ENCODE measurements at places on chromosomes 6 and 20. TPM values are rescaled to one million over a fixed set of nuclear protein-coding genes. Genes with fewer than 3 reads are reported as not detected.
A peak's percentile ranks its signal among the peaks of the same experiment; 100 is the strongest.

The COL20A1 gene
- total RNA-seq, result 12.0 TPM

The SLC17A1 gene
- not detected for total RNA-seq

The TRMT6 gene
- total RNA-seq, result 9.5 TPM

The CST4 gene
- total RNA-seq, result not detected

The PAX1 gene
- not detected for total RNA-seq

The ZNF311 gene
- not detected for total RNA-seq

The LGSN gene
- not detected for total RNA-seq

GRCh38 chr6:45116714-45117410 is 211.3 kb upstream of the RUNX2 start:
- DNase-seq, result no peak

- peak; percentile 76 for DNase-seq
Measured at GRCh38 chr20:19757487-19758132, 448 bp upstream of the RIN2 start.

GRCh38 chr20:57573894-57574293 is 13.0 kb downstream of the PCK1 start:
- DNase-seq, result no peak

DNA sequence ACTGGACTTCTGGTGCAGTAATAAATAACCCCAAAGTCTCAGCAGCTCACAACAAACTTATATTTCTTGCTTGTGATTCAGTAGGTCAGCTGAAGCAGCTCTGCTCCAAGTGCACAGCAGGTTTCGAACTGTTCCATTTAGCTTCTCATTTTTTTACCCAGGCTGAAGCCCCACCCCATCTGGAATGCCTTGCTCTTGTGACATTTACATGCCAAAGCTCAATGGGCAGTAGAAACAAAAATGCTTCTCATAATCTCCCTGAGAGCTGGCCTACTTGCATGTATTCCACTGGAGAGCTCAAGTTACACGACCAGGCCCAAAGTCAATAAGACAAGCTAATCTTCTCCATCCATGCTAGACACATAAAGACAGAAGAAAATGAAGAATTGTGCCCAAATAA is 165.2 kb downstream of the HAO1 start:
- DNase-seq, result no peak

DNA sequence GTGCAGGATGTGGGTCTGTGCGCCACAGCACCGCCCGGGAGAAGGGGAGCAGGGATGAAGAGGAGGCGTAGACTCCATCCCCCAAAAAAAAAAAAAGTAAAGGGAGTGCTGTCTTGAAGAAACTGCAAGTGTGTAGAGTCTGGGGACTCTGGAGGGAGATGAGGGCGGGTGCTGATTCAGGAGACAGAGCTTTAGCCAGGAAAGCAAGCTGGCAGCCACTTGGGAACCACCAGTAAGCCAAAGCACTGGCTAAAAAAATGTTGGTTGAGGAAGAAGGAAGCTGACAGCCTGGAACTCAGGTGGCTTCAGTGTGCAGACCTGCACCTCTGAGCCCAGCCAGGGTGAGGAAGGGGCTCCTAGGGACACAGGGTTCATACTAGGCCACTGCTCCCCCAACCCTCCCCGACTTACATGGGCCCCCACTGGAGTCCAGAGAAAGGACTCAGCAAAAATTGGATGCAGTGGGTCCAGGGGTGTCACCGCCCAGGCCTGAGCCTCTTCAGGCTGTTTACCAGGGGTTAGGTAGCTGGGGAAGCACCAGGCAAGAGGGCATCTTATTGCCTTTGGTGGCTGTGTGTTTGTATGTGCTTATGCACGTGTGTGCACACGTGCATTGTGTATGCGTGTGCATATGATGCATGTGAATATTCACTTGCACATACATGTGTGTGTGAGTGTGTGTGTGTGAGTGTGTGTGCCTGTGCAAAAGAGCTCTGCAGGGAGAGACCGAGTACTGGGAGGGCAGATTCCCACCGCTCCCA is 153.5 kb upstream of the MLN start:
- no peak for DNase-seq

- no peak for DNase-seq
Measured at GRCh38 chr6:85240787-85241385, 209.0 kb upstream of the NT5E start.

- DNase-seq, result no peak
Measured at GRCh38 chr6:31035862-31036497, 25.7 kb downstream of the MUC22 start.

DNA sequence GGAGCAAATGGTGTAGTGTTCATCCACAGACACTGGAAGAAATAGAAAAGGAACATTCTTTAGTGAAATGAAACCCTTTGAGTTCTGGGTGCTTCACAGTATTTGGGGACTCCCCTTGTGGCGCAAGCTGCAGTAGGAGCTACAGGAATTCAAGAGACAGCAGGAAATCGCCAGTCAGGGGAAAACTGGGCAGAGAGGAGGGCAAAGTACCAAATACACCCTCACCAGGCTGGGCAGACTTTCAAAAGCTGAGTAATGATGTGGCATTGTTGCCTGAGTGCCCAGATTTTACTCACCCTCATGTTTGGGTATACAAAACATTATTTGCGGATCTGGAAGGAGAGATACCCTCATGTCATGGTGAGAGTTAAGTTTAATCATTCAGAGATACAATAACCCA is 97.9 kb downstream of the SOD2 start:
- peak; percentile 29 for DNase-seq

DNA sequence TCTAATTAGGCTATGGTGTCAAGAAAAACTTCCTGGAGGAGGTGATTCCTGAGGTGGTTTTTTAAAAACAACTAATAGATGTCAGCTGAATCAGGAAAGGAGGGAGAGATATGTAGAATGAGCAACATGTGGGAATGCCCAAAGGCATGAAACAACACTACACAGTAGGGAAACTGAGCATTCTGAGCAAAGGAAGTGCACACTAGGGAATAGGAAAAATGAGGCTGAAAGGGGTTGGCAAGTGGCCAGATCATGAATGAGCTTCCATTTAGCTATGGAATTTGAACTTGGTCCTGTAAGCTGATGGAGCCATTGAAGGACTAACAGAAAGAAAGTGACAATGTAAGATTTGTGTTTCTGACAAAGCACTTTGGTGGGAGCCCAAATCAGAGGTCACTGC is 16.9 kb upstream of the SLC35F1 start:
- DNase-seq, result no peak

DNA sequence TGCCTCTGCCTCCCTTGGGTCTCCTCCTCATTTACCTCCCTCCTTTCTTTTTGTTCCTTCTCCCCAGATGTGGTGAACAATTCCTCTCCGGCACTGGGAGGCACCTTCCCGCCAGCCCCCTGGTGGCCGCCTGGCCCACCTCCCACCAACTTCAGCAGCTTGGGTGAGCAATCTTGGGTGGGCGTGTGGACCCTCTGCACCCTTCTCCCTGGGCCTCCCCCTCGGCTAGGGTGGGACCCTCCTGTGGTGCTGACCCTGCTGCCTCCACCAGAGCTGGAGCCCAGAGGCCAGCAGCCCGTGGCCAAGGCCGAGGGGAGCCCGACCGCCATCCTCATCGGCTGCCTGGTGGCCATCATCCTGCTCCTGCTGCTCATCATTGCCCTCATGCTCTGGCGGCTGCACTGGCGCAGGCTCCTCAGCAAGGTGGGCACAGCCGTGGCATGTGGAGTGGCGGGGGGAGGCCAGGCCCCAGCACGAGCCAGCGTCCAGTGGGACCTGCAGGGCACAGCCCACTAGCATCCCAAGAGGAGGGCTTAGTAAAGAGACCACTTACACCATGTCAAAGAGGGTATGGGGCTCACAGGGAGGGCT is 8.8 kb downstream of the DDR1 start:
- DNase-seq, result no peak

- DNase-seq, result no peak
Measured at GRCh38 chr20:53019464-53019863, 47.3 kb downstream of the TSHZ2 start.

DNA sequence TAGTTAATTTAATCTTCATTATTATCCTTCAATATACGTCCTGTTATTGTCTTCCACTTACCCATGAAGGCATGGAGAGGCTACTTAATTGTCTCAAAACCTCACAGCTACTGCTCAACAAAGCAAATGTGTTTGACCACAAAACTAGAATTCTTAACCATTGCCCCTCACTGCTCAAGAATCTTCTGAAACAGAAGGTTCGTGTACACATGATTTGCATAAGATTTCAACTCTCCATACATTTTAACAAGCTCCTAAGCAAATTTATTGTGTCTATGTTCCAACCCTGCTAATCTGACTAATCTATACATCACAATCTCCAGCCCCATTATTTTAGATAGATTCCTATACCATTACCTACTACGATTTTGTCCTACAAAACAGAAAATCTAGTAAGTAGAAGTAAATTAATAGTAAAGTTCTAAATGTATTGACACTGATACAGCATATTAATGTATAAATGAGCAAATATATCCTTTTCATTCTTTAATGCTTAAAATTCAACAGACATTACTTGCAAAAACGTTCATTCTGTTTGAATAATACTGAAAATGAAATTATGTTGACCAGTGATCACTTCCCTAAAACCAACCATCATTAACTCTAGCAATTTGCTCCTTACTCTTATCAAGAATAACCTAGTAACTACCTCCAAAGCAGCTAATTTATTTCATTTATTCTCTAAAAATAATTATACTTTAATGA is 89.7 kb upstream of the RNF217 start:
- DNase-seq, result no peak
